HL-60 (cell line): ENCODE measurements at places on chromosomes 7 and 10.

DNA sequence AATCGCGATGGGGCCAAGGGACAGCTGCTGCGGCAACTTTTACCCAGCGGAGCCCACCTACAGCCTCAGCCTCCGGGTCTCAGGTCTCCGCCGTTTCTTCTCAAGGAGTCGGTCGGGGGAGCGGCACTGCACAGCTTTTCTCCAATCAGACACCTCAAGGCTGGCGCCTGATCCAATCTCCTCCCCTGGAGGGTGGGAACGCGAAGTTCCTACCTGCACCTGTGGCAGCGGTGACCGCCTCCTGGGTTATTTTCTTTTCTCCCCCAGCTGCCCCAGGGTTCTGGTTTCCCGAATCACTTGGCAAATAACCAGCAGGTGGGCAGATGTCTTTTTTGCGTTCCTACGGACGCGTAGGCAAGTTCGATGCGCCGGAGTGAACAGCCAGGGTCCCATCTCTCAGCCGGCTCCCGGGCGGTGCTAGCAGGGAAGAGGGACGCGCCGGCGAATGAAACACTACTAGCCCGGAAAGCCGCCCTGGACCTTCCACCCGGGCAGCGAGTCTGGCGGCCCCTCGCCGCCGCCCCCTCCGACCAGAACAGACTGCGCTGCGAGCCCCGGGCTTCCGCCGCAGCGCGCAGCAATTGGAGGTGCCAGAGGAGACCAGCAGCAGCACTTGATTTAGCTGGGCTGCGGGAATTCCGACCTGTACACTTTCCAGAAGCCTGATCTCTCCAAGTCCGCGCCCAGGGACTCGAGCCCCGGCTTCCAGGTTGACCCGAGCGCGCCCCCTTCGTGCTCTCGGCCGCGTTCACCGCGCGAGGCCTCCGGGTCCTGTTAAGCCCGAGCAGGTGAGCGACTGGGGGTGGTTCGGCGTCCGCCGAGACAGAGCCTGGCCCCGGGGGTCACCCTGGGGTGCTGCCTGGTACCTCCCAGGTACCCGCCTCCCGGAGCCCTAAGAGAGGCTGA is at the start of gene PRR15:
Gene PRR15, plus strand, starts transcription at position 246 of the 906 bp plus-strand sequence. CDS start 2,495 bp downstream, outside the sequence.
- DNase-seq, result no peak

DNA sequence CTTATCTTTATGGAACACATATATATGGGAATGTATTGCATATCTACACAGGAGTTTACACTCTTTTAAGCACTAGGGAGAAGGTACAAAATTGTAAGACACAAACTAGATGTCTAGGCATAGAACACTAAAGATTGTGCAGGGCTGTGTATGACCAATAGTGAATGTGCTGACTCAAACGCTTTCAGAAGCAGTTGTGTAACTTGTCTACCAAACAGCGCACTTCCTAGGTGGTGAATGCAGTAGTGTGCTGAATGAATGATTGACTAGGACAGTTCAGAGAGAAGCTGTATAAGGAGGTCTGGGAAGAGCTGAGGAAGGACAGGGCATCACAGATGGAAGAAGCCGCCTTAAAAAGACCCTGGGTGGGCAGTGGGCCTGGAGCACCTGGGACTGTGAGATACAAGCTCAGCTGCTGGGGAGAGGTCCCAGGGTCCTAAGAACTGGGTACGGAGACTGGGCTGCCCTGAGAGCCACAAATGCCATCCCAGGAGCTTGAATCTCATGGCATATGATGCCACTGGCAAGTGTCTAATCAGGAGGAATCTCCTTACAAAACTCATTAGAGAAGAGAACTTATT is 14.2 kb downstream of the CLRN3 start:
- no peak for DNase-seq

- no peak for DNase-seq
Measured at GRCh38 chr10:29553544-29554250, 81.1 kb downstream of the SVIL start.

GRCh38 chr7:115363916-115364315 is 442.0 kb downstream of the MDFIC start:
- no peak for DNase-seq
